ENCODE measurements at places on chromosomes 2 and 18.
A peak's percentile ranks its signal among the peaks of the same experiment; 100 is the strongest.

GRCh38 chr2:42547014-42547413 is 21.4 kb upstream of the MTA3 start:
- DNase-seq = no peak

DNA sequence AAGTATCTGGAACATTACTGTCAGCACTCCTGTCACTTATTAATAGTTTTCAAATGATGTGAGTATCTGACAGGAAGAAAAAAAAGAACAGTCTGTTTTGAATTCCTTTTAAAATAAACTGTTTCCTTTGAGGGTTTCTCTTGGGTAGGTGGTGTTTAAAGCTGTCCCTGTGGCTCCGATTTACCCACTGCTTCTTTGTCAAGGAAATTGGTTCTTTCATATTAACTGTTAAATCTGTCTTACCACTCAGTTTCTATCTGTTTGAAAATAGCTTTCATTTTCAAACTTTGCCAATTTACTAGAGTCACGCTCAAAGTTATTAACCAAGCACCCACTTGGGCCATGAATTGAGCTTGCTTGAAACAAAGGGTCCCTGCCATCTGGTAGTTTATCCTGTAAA is 614.6 kb upstream of the NXPH2 start:
- DNase-seq = no peak

DNA sequence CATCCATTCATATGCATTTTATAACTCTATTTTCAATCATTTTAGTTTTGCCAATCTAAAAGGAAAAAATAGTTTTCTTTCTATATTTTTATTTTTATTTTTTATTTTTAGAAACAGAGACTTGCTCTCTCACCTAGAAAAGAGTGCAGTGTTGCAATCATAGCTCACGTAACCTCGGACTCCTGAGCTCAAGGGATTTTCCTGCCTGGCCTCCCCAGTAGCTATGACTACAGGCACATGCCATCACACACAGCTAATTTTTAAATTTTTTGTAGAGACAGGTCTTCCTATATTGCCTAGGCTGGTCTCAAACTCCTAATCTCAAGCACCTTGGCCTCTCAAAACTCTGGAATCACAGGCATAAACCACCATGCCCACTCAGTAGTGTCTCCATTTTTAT is 125.5 kb upstream of the XIRP2 start:
- no peak for DNase-seq

- no peak for DNase-seq
These were observed 6.5 kb downstream of the NCAPH start for GRCh38 chr2:96342085-96342484.

DNA sequence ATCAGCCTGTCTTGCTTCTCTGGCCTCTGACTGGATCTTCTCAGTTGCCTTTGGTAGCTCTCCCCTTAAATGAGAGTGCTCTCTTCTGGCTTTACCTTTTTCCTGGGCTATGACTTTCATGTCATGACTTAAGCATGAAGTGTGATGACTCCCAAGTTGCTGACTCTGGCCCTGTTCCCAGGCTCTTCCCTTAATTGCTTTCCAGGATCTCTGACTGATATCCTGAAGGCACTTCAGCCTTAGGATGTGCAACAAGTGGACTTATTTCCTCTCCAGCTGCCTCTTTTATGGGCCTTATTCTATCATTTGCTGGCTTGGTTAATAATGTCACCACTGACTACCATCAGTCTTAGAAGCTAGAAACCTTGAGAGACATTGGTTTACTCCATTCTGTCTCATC is 17.4 kb downstream of the SEMA4F start:
- peak; percentile 38 for DNase-seq

Measured in GM04503 (cell line).